ENCODE measurements at places on chromosomes 6 and 20.

DNA sequence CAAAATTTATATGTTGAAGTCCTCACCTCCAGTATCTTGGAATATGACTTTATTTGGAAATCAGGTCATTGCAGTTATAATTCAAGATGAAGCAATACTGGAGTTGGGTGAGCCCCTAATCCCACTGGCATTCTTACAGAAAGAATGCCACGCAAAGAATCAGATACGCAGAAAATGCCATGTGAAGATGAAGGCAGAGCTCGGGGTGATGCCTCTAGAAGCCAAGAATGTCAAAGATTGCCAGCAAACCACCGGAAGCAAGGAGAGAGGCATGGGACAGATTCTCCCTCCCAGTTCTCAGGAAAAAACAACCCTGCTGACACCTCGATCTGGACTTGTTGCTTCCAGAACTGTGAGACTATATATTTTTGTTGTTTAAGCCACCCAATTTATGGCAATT is 273.4 kb upstream of the CITED2 start:
- no peak for DNase-seq

DNA sequence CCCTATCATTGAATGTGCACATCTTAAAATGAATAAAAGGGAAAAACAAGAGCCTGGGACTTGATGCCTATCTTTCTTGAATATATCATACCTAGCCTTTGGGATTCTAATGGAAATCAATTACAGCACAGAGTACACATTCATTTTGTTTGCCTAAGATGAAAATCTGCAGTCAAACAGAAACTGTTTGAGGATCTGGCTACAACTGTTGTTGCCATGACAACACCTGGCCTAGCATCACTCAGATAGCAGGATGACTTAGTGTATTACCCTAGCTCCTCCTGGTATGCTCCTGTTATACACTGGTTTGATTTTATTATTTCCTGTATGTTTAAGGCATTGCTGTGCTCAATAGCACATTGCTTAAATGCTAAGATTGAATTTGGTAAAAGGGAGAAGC is 71.5 kb upstream of the LAMP5 start:
- DNase-seq, result no peak

DNA sequence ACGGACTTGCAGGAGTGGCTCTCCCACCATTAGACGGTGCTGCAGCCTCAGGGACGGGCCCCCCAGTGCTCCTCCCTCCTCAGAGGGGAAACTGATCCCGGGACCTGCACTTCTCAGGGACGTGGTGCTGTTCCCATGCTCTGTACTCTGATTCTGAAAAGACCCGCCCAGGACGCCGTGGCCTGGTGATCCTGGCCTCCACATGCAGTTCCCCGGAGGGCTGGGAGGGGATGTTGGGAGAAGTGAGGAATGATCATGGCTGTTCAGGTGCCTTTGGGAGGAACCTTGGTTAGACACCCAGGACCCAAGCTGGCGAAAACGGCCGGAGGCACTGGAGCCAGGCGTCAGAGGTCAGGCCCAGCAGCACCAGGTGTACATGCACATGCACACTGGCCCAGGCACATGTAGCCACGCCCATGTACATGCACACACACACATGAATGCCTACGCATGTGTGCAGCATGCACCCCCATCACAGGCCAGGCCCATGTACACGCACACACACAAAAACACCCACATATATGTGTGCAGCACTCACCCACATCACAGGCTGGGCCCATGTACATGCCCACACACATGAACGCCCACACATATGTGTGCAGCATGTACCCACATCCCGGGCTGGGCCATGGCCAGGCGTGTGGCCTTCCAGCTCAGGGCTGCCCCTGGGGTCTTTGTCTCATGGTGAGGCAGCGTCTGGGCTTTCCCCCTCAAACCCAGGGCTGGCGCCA is 52.6 kb upstream of the DACT2 start:
- DNase-seq, result no peak

DNA sequence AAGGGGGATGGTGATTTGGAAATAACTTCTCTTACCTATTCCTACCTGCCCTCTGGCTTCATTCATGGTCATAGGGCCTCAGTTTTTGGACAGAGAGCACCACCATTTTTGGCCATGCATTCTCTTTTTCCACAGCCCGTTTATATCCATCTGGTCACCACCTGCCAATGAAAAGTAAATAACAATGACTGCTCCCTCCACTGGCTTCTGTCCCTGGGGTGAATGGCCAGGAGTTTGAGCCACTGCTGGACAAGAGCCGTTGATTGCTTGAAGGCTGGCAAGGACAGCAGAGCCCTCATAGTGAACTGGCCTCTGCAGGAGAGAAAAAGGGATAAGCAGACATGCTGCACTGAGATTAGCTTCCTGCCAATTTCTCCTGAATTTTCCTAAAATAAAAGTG is 261.8 kb downstream of the ADGB start:
- no peak for DNase-seq

DNA sequence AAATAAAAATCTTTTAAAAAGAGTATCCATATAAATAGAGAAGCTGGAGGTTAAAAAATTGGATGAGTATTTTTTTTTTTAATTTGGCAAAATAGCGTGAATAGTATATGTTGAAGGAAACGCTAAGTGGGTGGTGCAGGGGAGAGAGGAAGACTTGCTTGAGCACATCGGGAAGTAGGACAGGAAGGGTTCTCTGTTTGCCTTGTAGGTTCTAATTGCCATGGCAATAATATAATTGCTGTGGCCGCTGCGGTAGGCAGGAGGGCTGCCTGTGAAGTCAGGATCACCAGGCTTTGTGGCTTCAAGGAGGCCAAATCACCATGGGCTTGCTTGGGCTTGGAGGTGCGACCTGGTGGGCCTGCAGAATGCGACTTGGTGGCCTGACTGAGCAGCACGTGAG is 35.1 kb downstream of the IGF2R start:
- no peak for DNase-seq

DNA sequence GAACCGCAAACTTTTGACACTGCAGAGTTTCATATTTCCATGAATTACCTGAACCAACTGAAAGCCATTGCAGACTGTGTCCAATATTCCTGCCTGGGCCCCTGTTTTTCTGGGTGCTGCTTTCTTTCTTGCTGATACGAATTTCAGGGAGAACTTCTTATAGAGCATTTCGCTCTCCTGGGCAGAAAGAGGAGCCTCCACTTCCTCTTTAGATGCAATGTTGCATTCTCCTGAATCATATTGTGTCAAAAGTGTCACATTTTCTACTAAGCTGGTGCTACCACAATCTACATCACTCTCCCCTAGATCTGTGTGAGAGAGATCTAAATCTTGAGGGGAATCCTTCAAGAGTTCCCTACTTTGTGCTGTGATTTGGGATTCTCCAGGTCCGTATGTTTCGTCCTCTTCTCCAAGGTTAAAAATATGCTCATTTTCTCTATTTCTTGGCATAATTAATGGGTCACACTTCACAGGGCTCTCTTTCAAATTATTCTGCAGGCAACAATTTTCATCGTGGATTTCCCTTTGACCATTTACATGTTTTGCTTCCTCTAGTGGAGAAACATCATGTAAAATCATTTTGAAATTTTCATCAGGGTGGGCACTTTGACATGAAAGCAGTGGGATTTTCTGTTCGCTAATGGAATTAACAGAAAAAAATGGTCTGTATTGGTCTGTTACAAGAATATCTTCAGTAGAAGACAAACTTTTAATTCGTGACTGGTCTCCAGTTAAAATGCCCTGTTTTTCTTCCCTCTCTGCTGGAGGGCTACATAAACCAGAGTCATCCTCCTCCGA is 102.3 kb downstream of the DST start:
- no peak for DNase-seq

DNA sequence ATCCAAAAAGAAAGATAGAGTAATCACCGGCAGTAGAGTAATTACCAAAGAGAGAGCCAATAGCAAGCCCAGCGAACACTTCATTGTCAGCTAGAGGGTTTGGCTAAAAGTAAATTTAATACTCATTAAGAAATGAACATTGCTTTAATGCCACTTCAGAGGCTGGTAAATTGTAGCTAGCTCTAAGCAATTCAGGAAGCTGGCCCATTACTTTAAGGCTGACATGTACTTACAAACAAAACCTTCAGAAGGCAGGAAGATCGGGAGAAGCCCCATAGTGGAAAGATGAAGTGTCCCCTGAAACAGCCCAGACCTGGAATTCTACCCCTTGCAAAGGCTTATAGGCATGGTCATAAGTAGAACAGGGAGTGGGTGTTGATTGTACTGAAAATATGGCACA is 396.6 kb upstream of the ID4 start:
- no peak for DNase-seq

DNA sequence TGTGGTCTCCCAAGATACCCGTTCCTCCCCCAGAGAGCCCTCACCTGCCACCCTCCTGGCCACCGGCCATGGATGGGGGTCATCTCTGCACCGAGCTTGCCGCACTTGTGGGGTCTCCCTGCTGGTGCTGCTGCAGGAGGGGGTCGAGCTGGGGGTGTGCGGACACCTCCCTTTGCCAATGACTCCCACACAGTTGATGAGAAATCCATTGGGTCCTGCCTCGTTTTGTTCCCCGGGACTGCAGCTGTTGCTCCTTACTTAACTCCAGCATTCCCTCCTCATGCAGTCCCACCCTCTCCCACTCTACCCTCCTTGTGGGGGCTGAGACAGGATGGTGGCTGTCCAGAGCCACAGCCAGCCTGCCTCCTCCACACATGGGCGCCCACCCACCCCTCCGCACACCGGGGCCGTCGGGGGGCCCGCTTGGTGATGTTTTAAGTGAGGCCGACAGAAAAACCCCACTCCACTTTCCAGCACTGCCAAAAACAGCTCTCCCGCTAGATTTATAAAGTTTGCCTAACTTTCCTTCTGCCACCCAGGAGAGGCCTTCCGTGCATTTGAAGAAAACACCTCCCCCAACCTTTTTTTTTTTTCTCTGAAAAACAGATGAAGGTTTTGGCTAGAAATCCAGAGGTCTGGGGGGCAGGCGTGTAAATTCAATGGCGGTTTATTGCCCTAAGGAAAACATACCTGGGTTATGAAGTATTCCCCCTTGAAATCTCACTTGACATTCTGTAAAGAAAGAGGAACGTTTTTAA is 53.5 kb upstream of the APCDD1L start:
- no peak for DNase-seq

- DNase-seq, result no peak
Observed at GRCh38 chr6:168709390-168709789, 268.4 kb downstream of the SMOC2 start.

DNA sequence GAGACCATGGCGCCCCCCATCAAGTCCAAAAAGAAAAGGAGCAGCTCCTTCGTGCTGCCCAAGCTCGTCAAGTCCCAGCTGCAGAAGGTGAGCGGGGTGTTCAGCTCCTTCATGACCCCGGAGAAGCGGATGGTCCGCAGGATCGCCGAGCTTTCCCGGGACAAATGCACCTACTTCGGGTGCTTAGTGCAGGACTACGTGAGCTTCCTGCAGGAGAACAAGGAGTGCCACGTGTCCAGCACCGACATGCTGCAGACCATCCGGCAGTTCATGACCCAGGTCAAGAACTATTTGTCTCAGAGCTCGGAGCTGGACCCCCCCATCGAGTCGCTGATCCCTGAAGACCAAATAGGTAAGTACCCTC is 41.7 kb upstream of the NAA20 start:
- no peak for DNase-seq

DNA sequence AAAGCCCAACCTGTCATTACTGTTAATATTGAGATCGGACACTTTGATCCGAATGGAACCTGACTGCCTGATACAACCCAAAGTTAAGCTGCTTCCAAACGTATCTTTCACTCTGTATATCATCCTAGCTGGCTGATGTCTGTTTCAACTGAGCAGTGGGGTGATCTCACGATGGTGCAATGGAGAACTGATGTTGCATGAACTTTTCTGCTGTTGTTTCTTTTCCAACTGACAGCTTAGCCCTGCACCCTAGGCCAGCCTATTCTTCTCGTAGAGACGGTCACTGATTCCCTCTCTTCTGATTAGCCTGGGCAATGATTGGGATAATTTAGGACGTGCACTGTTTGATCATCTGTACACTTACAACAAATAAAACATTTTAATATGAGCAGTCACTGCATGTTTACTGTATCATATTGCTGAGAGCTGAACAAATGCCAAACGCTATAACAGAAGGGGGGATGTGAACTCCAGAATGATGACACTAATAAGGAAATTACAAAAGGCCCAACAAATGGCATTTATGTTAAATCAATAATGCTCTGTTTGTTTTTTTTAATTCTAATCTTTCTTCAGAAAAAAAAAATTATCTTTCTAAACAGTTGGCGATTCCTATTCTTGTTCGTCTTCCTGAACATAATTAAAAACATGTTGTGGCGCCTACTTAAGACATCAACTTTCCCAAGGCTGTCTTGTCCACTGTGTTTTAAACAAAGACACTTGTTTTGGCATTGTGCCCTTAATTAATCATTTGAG is 184.8 kb downstream of the ZNF217 start:
- DNase-seq, result no peak

- DNase-seq, result no peak
Observed at GRCh38 chr20:62710886-62711702, 2.5 kb downstream of the NTSR1 start.

DNA sequence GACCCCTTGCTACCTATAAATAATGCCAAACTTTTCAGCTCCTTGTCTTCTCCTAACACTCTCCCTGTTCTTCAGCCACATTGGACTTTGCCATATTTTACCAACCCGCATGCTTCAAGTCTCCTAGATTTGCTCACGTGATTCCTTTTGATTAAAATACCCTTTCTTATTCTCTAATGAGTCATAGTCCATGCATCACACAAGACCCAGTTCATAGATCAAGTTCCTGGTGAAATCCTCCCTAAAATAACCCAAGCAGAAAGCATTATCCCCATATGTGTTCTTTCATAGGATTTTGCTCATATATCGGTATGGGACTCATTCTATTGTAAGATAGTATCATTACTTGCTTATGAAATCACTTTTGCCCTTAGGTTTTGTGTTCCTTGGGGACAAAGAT is 108.9 kb upstream of the STXBP5 start:
- no peak for DNase-seq

DNA sequence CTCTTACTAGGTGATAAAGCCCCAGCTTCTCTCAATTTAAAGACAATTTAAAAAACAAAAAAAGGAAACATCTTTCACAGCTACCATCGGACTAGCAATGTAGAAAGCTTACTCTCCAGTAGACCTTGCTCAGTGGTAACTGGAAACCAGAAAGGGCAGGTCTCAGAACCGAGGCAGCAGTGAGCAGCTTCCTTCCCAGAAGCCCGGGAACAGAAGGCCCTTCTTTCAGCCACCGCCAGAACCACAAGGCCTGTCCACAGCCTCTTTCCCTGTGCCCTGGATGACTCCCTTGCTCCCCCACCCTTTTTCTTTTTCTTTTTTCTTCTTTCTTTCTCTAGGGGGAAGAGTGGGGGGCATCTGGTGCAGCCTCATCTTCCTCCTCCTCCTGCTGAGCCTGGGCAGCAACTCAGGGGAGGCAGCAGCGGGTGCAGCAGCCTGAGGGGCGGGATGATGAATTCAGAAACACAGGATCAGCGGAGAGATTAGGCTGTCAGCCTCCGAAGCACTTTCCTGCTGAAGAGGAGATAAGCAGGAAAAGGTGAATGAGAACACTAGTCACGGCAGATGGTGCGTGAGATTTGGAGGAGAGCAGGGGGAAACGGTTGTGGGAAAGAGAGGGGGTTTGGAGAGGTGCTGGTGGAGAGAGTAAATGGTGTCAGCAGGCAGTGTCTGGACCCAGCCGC is 158.5 kb downstream of the ID4 start:
- DNase-seq, result no peak

GRCh38 chr6:164414695-164415094 is 894.7 kb downstream of the C6orf118 start:
- DNase-seq, result no peak
